ENCODE measurements at places on chromosomes 11 and 22.

DNA sequence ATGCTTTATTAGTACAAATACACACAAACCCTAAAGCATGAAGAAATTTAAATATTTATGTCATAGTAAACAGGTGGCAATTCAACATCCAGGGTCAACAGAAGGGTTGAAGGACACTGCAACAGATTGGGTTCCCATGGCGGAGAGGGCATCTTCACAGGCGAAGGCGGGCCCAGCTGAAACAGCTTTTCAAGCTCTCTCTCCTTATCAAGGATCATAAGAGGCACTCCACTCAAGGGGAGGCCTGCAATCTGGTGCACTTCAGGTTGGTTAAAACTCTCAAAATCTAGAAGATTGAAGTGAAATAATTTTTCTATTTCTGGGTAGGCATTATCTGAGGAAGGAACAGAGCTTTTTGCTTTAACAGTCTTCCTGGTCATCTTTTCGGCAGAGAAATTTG lies 16.8 kb upstream of the SLC22A8 start:
- no peak for DNase-seq

GRCh38 chr22:38835888-38836301 lies 7.9 kb downstream of the NPTXR start:
- DNase-seq, result no peak

DNA sequence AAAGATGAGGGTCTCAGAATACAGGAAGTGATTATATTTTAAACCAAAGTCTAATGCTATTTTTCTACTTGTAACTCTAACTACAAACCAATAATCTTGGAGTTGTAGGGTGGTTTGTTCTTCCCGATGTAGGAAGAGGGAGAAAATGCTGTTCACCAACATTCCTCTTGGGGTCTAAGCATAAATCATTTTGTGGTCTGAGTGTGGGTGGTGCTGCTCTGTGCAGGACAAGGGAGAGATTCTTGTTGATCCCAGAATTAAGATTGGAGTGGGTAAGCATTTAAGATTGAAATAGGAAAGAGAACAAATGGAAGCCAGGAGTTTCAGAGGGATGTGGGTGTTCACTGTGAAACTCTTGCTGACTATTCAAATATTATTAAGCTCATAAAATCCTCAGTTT lies 38.6 kb upstream of the MMP13 start:
- no peak for DNase-seq

GRCh38 chr22:44916281-44917231 lies 93.2 kb downstream of the PHF21B start:
- no peak for DNase-seq

- DNase-seq, result no peak
These were observed 511 bp downstream of the RAC2 start for GRCh38 chr22:37243402-37244113.

- no peak for DNase-seq
These were observed 27.3 kb downstream of the PTPRJ start for GRCh38 chr11:48007677-48008076.

DNA sequence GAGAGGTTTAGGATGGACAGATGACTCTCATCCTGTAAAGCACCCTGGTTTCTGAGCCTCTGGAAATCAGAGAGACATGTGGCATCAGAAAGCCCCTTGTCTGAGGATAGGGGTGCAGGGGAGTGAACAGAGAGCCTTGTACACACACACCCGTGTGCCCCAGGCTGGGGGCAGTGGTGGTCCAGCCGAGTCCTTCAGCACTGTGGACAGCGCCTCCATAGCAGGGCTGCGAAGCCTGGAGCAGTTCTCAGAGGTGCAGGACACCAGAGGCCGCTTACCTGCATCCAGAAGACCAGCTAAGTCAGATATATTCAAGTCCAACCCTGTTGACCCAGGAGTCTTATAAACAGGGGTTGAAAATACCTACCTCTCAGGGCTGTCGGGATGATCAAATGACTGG lies 11.5 kb upstream of the IGSF9B start:
- DNase-seq, result no peak

DNA sequence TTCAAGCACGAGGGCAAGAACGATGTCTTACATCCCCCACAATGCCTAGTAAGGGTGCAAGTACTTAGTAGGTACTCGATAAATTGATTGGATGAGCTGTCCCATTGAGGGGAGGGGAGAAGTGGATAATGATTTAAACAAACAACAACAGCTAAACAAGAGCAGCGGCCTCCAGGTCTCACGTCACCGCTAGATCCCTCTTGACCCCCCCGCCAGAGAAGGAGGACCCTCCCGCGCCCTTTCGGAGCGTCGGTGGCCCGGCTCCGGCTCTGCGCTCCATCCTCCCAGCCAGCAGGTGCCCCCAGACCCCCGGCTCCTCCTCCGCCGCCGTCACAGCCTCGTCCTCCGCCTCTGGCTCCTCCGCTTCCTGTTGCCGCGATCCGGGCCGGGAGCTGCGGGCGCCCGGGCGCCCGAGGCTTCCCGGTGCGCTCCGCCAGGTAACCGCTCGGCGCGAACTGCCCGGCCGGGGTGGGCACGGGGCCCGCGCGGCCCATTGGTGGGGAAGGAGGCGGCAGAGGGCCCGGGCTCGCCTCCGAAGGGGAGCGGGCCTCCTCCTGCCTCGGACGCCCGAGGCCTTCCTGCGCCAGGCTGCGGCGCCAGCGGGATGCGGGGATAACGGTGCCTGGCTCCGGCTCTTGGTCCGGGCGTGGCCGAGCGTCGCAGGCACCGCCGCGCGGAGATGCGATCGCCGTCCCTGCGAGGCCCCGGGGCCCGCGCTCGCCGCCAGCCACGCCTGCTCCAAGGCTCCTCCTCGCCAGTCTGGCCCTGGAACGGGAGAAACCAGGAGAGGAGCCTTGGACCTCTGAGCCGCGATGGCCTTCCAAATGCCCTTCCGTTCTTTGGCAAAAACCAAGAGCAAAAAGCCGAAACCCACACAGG lies at the start of gene TLCD5:
TSS of gene TLCD5 (plus strand) at position 368 of the 879 bp plus-strand sequence. CDS start 2,143 bp downstream, outside the sequence.
- DNase-seq, result no peak

DNA sequence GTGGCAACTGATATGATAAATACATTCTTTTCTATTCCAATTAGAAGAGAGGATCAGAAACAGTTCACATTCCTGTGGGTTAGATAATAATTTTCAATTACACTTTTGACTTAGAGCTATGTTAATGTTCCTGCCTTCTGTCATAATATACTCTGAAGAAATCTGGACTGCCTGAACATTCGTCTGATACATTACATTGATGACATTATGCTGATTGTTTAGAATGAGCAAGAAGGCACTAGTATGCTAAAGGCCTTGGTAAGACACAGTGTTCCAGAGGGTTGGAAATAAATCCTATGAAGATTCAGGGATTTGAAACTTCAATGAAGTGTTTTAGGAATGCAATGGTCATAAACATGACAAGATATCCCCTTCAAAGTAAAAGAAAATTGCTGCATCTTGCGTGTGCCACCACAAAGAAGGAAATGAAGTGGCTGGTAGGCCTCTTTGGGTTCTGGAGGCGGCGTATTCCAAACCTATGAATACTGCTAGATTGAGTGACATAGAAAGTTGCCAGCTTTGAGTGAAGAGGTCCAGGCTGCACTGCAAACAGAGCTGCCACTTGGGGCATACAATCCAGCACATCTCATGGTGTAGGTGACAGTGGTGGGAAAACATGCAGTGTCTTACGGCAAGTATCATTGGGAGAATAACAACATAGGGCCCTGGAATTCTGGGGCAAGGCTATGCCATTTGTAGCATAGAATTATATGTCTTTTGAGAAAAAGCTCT lies 21.2 kb upstream of the PDE3B start:
- DNase-seq, result no peak

GRCh38 chr11:125950696-125951651 lies 5.1 kb downstream of the VSIG10L2 start:
- DNase-seq, result no peak

DNA sequence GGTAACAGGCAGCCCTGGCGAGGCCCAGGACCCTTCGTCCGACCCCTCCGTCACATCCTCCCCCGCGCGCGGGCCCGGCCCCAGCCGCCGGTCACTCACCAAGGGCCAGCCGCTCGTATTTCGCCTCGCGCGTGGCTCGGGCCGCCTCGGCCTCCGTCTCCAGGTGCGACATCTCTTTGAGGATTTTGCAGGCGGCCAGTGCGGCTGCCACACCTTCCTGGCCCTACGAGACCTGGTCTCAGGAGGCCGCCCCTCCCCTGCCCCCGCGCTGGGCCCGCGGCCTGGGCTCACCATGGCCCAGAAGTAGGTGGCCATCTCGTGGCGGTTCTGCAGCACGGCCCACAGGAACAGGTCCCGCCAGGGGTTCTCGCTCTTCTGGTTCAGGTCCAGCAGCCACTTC lies 14.1 kb downstream of the TSSC4 start:
- DNase-seq, result no peak

GRCh38 chr22:38696606-38697424 lies 3.9 kb downstream of the JOSD1 start:
- no peak for DNase-seq

- no peak for DNase-seq
These were observed 1.9 kb upstream of the UVRAG start for GRCh38 chr11:75813124-75813523.

DNA sequence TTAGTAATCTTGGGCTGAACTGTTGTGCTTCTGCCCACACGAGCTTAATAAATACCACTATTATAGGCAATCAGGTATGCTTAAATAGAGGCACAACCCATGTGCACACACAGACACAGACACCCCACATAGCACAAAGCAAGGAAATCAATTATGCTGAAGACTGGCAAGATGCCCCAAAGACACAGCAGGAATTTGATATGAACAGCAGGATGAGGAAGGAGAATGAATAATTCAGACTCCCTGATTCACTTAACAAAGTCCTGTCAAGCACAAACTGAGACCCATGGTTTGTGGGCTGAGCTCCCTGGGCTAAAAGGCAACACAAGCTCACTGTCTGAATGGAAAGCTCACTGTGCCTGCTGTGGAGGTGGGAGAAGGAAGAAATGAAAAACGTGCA lies 42.5 kb downstream of the RBFOX2 start:
- no peak for DNase-seq

DNA sequence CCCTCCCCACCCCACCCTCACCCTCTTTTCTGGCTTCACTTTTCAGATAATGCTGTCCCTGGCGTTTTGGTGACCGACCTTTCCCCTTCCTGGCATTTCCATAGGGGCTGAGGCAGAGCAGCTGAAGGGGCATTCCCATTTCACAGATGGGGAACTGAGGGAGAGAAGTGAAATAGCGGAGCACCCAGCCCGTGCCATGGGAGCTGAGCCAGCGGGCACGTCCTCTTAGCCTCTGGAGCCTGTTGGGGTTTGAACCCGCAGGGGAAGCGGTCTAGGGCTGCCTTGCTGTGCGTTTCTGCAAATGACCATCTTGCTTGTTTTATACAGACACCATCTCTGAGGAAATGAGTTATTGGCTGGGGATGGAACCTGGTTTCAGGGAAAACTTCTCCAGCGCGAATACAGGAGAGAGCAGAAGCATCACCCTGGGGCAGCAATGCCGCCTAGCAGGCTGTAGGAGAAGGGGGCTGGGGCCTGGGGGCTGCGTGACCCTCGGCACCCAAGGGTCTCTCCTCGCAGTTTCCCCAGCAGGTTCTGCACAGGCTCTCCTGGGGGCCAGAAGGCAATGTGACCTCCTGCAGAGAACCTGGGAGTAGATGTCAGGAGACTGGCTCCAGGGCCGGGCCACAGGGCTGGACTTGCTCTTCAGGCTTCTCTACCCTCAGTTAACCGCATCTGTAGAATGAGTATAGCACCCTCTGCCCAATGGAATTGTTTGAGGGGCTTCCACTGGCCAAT lies 1.5 kb downstream of the PTPRJ start:
- no peak for DNase-seq

DNA sequence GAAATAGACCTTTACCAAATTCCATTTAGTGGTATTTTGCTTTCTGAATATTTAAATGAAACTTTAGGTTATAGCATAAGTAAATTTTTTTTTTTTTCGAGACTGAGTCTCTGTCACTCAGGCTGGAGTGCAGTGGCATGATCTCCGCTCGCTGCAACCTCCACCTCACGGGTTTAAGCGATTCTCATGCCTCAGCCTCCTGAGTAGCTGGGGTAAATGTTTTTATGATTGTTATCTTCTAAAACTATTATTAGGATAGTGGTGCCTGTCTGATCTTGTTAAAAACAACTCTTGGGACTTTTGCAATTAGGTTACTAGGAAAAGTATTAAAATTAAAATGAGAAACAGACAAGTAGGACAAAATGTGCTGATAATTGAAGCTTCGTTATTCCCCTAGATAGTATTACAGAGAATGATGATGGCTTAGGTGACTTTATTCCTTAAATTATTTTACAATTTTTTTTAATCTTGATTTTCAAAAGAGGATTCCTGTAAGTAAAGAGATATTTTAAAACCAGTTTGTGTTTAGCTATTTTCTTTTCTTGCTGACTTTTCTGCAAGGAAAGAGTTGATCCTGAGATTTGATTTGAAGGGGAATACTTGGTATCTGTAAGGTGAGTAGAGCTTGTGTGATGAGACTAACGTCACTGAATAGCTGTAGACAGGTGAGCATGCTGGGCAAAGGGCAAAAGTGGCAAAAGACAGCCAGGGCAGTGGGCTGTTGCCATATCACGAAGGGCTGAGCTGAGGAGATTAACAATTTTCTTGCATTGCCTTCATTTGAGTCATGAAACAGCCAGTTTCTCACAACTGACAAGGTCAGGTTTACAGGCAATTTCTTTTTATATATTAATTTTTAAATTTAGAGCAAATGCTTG lies 20.8 kb downstream of the CRKL start:
- DNase-seq, result no peak

- DNase-seq, result peak; percentile 11
These were observed 40.8 kb upstream of the ST14 start for GRCh38 chr11:130118636-130119387.

GRCh38 chr11:106021181-106021966 lies 666 bp downstream of the MSANTD4 start:
- DNase-seq, result no peak

DNA sequence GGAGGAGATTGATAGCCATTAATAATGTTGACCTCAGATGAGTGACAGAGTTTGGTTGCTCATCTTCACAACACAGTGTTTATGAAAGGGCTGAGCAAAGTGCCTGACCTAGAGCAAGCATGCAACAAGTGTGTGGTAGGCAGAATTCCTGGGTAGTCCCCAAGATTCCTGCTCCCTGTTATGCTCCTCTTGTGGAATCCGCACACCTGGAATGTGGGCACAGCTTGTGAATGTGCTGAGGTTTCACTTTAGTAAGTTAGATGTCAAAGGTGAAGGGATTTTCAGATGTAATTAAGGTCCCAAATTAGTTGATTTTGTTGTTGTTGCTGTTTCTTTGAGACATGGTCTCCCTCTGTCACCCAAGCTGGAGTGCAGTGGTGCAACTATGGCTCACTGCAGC lies 20.7 kb upstream of the SPON1 start:
- no peak for DNase-seq

DNA sequence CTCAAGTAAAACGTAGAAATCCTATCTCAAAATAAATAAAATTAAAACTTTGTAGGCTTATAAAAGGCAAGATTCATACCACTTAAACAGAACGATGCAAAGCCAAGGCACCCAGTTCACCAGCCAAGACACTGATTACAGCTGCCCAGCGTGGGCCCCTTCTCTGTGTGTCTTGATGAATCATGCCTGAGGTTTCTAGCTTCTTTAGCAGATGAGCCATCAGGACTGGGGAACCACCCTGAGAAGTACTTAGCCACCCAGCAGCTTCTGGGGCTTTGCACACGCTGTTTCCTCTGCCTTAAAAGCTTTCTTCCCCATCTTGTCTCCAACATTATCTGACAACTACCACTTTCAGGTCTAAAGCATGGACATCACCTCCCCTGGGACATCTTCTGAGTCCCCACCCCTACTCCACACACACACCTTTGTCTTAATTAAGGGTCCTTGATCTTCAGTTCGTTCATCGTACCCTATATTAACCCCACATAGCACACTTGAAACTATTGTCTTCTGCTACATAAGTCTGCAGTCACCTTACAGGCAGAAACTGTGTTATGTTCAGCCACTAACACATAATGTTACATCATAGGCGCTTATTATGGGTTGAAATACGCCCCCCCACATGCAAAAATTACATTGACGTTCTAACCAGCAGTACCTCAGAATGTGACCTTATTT lies 8.7 kb upstream of the LAYN start:
- no peak for DNase-seq
